ENCODE measurements at places on chromosomes 12 and 14.

DNA sequence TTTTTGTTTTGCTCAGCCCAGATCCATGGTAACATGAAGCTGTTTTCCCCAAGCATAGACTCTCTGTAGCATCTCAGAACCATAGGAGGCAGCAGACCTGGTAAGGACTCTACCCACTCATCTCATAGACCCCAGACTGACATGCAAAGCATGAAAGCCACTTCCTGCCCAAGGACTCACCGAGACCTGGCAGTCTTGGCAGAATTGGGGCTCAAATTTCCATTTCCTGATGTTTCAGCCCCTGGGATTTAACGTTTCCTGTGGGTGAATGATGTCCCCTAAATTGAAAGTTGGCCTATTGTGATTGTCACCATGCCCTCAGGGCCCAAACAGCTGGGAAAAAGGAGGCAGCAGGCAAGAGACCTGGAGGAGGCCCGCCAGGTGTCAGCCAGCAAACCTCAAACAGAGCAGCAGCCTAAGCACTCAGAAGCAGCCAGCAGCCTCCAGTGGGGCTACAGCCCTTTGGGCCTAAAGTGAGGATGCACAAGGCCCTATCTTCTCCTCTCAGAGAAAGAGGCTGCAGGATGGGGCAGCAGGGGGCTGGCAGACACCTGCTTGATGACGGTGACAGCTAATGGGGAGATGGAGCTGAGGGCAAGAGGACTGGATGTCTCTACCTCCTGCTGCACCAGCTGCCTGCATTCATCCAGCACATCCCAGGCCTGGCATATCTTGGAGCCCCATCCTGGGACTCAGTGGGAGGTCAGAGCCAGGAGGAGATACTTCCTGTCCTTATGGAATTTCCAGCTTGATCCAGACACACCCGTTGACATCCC lies 8.5 kb downstream of the KRT85 start:
- peak; percentile 48 for DNase-seq

DNA sequence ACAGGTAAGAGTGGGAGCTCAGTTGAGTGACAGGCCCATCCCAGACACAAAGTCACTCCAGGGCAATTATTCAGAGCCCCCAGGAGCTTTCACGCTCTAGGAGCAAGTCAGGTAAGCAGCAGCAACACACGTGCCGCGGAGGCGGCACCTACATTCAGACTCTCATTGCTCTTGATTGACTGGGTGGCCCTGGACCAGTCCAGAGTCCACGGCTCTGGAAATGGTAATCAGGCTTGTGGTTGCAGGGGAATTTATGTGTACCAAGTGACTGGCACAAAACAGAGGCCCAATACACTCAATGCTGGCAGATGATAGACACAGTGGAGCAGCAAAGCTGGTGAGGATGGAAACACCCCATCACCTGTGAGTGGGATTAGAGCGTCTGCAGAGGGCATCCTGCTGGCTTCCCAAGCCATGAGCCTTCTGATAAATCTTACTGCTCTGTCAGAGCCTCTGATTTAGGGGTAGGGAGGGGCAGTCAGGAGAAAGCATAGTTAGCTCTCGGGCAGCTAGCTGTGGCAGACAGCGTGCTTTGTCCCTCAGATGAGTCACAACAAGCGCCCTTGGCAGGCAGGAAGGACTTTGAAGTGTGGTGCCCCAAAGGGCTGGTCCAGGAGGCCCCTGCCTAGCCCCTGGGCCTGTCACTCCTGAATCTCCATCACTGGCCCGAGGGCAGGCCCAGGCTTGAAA lies 344.7 kb downstream of the CACNA1C start:
- DNase-seq = no peak

DNA sequence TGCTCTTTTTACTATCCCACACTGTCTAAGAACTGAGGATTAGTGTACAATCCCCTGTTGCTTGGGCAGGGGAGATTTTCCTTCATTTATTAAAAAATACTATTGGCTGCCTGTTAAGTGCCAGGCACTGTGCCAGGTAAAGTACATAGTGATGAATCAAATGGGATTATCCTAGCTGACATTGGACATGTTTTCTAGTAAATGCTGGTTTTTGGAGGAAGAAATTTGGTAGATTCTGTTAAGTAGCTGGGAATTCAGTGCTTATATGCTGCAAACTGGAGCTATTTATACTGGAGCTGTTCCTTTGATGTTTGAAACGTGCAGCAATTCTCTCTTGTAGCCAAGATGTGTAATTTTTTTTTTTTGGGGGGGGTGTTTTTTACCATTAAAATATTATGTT lies 299.6 kb downstream of the EMP1 start:
- no peak for DNase-seq

DNA sequence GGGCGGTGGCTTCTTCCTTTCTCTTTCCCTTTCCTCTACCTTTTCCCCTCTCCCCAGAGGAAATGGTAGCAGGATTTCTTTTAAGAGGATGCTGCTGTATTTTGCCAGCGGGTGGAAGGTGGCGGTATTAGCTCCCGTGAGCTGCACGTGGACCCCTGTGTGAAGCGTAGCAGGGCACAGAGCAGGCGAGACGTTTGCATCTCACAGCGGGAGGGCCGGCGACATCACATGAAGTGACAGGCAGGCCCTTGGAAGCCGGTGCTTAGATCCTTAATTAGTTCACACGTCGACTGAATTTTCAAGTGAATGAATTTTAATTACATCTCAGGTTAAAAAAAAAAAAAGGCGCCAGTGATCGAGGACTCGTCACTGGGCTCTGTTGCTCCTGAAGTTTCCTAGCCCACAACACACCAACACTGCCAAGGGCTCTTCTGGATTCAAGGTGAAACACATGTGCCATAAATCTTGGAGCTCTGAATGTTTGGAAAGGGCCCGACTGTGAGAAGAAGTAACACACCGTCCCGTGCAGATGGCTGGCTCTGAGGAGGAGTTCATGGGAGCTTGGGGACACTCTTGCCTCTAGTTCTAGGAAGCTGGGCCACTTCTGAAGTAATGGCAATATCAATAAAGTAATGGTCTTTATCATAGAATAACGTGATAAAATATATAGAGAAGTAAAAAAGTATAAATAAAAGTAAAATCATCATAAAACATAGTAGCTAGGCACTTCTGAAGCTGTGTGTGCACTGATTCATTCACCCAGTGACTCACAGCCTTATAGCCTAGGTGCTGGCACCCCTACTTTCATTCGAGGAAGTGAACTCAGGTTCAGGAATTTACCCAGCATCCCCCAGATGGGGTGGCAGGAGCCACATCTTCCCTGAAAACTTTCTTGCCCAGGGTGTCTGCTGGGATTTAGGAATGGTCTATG lies 75.3 kb downstream of the AACS start:
- no peak for DNase-seq

GRCh38 chr12:108858311-108859074 lies 1.1 kb upstream of the SSH1 start:
- no peak for DNase-seq

DNA sequence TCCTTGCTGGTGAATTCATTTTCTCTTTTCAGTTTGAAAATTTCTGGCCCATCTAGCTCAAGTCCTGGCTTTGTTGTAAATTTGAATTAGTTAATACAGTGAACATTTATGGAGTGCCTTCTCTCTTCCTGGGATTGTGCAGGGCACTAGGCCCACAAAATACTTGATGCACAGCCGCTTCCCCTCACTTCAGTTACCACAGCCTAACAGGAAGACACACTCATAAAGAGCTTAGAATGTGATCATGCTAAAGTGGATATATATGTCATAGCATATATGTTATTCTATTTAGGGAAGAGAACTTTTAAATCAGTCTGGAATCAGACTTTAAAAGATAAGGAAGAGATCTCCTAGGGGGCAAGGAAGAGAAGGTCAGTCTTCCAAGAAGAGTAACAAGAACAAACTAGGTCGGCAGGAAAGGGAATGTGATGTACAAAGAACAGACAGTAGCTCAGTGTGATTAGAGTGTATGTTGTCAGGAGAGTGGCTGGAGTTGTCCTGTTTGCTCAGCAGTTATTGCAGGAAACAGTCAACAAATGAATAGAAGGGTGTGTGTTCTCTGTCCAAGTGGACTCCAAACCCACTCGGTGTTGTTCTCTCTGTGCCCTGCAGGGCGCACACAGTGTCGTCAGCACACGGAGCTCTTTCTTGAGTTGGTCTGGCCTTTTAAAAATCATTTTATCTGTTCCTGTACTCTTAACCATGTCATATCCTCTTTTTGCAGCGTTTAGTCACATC lies 74.4 kb downstream of the DAAM1 start:
- no peak for DNase-seq

Measured in stimulated activated naive CD4-positive, alpha-beta T cell (primary cell).